SW480 (cell line): ENCODE measurements at places on chromosomes 2 and 18.

DNA sequence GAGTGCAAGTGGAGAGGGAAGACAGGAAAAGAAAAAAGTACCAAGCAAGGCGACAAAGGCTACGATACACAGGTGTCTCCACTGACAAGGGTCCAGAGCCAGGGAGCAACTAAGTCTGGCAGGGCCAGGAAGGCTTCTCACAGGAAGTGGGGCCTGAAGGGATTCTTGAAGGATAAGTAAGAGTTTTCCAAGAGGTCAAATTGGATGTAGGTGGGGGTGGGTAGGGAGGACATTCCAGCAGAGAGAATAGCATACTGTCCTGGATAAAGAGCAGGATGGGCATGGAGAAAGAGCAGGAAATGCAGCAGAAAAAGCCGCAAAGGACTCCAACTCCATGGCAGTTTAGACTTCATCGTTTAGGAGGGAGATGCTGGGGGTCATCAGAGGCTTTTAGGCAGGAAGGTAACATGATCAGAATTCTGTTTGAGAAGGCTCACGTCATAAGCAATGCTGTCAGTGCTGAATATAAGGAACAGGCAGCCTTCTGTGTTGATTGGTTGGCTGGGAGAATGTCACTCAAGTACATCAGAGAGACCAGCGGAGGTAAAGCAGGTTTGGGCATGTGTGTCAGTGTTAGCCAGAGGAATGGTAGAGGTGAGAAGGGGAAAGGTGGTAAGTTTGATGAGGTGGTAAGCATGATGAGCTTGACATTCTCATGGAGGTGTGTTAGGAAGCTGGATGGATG lies 35.1 kb downstream of the ARHGAP25 start:
- DNase-seq, result no peak

- no peak for DNase-seq
Observed at GRCh38 chr2:65382323-65382722, 50.1 kb downstream of the SPRED2 start.

DNA sequence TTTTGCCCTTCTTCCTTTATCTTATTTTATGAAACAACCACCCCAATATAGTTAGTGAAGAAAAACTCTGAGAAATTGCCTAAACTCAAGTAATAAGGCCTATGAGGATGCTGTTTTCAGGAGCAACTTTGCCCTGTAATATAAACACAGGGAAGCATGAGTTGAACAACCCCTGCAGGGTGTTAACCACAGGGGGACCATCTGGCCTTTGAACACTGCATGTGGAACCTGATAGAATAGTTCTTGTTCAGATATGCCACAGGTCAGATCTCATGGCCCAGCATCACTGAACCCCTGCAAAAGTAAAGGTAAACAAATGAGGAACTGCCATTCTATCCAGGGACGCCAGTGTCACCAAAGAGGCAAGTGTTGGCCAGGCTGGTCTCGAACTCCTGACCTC lies 82.6 kb downstream of the MAPK4 start:
- DNase-seq, result no peak

- DNase-seq, result peak; percentile 58
Observed at GRCh38 chr2:188291617-188292347, at the start of gene GULP1. TSS of gene GULP1 (plus strand) at chr2:188291874. CDS start at chr2:188477703, 185,829 bp downstream.

- no peak for DNase-seq
Observed at GRCh38 chr2:204713211-204713610, 167.9 kb downstream of the PARD3B start.

DNA sequence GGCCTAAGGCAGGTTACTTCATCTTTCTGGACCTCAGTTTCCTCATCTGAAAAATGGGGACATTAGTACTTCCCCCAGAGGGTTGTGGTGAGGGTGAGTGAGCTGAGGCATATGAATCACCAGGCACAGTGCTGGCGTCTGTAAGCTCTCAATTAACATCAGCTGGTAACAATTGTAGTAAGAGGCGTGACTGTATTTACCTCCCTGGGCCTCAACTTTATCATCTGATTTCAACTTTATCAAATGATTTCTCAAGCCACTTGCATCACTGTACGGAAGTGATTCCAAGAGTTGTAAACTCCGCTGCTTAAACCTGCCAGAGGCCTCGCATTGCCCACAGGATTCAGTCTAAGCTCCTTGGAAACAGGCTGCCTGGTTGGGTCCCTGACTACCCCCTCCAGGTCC lies 53.6 kb upstream of the PKDCC start:
- no peak for DNase-seq

GRCh38 chr18:37266290-37266689 lies 299.3 kb downstream of the CELF4 start:
- no peak for DNase-seq

GRCh38 chr2:162521871-162522650 lies 178.1 kb downstream of the GCA start:
- DNase-seq, result no peak

- no peak for DNase-seq
Observed at GRCh38 chr2:118738106-118738505, 109.3 kb downstream of the EN1 start.

DNA sequence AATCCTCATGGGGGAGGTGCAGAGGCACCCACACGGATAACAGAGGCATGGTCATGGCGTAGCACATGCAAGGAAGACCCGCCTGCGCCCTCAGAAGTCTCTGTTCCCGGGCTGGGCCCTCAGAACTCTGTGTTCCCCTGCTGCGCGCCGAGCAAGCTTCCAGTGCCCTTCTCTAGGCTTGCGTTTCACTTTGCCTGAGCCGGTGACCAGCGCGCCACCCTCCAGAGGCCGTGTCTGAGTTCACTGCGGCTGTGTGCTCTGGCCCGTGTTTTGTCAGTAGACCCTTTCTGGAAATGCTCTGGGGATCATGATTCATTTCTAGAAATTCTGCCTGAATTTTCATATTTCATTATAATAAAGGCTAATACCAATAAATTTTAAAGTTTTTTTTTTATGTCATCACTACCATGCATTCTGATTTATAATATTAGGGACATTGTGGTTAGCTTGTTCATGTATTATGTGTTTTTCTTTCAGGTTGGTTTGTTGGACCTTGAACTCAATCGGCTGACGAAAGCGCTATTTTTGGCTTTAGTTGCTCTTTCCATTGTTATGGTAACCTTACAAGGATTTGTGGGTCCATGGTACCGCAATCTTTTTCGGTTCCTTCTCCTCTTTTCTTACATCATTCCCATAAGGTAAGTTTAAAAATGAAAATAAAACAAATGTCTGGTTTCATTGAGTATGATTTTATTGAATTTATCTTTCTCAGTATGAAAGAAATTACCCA lies 142.7 kb upstream of the NFATC1 start:
- DNase-seq, result no peak

- no peak for DNase-seq
Observed at GRCh38 chr2:95179451-95179850, 13.8 kb downstream of the ZNF2 start.

GRCh38 chr2:68730828-68731227 lies 3.8 kb upstream of the ARHGAP25 start:
- no peak for DNase-seq

DNA sequence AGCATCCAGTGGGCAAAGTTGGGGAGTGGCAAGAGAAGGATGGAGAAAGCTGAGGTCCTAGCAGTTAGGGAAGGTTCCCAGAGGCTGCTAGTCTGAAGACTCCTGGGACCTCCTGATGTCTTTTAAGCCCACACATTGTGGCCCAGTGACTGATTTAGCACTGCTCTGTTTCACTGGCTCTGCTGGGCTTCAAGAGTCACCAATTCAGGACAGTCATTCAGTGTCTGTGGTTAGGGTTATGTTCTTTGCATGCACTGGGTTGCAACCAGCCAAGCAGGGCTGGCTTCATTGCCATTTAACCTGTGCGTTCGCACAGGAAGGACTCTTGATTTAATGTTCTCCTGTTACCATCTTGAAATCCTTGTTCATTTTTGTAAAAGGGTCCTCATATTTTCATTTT lies 199.2 kb downstream of the ICOS start:
- DNase-seq, result no peak

GRCh38 chr2:42914314-42914713 lies 121.9 kb upstream of the HAAO start:
- no peak for DNase-seq

DNA sequence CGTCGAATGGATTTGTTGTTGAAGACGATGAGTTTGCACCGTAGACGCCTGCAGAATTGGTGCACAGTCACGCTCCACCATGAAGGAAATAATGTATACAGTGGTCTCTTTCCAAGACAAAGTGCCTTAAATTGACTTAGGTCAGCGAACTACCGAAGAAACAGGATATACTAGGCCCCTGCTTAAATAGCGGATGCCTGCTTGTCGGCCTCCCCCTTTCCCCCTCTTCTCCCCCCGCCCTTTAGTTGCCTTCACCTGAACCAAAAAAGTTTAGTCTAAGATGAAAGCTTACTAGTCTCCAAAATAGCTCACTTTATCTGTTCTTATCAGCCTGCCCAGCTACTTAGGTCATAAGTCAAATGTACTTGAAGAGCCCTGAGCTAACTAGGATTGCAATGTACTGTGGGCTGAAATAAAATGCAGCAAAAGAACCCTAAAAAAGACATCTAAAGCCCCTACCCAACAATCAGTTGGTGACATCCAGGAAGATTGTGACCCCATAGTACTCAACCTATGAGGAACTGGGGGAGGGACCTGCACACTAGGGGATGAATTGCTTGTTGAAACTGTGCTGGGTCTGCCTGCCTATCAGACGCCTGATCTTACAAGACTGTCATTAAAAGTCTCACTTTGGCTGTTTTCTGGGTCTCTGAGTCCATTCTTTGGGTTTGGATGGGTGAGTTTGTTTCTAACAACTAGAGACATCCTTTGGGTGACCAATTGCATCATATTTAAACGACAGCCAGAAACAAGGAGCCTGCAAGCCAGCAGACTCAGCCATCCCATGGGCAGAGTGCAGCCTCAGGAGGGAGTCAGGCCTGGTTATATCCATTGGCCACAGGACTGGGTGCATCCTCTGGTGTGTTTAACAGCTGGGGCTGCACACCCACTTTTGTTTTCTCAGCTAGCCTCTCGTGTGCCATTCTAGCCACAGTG lies 14.5 kb downstream of the ACOXL start:
- no peak for DNase-seq

DNA sequence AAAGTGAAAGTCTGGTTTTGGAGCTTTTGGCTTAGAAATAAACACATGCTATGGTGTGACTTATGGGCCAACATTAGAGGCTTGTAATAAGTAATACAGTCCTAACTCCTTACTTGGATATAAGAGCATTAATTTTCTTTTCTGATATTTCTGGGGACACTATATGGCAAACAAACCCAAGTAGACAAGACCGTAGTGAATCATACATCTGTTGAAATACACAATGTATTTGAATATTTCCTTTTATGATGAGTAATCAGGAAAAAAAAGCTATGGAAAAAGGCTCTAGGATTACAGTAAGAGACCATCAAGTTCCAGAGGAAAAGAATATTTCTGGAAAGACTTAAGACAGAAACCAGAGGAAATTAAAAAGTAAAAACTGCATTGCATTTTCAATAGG lies 146.0 kb upstream of the CYP26B1 start:
- DNase-seq, result no peak

DNA sequence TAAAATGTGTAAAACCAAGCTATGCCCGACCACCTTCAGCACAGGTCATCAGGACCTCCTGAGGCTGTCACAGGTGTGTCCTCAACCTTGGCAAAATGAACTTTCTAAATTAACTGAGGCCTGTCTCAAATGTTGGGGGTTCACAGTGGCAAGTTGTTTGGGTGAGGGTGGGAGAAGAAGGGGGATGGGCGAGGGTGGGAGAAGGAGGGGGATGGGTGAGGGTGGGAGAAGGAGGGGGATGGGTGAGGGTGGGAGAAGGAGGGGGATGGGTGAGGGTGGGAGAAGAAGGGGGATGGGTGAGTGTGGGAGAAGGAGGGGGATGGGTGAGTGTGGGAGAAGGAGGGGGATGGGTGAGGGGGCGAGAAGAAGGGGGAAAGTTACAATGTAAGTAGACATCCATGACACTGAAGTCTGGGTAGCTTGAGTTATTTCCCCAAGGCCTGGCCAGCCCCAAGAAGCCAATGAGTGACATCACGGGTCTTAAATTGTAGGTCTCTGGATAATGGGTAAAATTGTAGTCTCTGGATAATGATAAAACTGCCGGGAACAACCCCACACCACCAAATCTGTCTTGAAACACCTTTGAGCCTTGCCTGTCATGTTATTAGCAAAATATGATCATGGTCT lies 56.3 kb downstream of the TIMM21 start:
- DNase-seq, result no peak

DNA sequence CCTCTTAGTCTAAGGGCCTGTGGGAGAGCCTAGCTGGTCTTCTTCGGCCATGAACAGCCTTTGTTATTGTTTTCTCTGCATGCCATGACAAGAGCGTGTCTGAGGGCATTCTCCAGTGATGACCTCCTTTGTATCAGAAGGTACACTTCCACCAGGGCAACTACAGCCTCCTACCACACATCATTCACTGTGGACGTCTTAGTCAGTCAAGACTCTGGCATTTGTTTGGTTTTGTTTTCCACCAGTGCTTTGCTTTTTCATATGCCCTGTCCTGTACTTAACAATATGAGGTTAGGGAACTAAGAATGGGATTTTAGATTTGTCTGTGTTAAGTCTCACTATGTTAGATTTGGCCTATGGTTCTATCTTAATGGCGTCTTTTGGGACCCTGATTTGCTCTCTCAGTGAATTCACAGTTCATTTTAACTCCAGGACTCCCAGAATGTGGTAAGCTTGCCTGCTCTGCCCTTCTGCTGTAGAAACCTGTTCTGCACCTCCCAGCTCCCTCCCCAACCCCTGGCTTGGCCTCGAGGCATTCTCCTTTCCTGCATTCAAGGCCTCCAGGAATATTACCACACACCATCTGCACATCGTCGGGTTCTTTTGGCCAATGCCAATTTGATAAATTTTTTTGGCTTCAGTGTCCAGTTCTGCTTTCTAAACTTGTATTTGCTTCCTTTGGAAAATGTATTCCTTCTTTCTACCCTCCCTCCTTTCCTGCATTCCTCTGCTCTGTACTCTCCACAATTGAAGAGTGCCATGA lies 42.8 kb upstream of the IL1R1 start:
- DNase-seq, result no peak

- DNase-seq, result no peak
Observed at GRCh38 chr2:98656800-98657199, 48.4 kb downstream of the UNC50 start.

DNA sequence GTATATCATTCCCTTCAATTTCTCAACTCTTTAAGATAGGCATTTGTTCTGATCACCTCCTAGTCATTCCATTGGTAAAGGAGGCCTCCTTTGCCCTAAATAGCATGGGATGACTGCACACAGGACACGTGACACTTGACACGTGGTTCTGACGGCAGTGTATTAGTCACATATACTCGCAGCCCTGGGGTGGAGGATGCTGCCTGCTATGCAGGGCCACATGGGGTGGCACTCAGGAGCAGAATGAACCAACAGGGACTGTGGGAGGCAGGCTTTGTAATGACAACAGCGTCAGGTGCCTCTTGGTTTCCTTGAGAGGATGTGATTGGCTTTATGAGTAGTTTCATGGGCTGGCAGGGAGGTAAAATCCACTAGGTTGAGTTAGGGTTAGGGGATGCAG lies 9.3 kb upstream of the KCNS3 start:
- no peak for DNase-seq

DNA sequence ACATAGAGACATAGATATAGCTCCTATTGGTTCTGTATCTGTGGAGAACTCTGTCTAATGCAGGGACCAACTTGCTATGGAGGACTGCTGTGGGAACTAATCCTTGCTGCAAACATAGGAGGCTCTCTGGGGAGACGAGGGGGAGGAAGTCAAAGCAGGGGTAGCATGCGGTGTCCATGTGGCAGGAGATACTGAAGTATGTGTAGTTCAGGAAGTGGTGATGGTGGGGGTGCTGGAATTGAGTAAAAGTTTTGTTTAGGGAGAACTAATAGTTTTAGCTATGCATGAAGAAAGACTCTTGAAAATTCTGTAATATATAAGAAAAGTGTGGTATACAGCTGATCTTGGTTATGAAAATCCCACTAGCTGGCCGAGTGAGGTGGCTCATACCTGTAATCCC lies 62.0 kb downstream of the ANKRD44 start:
- DNase-seq, result no peak
